ENCODE measurements at places on chromosomes 7 and 10.

GRCh38 chr10:43253461-43254198, 13.2 kb downstream of the RASGEF1A start:
- ATAC-seq: no peak

GRCh38 chr7:18356191-18356645, 139.3 kb upstream of the HDAC9 start:
- peak; percentile 37 for ATAC-seq

- ATAC-seq: no peak
These were observed 146.5 kb downstream of the CSTF2T start for GRCh38 chr10:51552879-51553278.

- no peak for ATAC-seq
These were observed 175.9 kb downstream of the EVX1 start for GRCh38 chr7:27418541-27418940.

DNA sequence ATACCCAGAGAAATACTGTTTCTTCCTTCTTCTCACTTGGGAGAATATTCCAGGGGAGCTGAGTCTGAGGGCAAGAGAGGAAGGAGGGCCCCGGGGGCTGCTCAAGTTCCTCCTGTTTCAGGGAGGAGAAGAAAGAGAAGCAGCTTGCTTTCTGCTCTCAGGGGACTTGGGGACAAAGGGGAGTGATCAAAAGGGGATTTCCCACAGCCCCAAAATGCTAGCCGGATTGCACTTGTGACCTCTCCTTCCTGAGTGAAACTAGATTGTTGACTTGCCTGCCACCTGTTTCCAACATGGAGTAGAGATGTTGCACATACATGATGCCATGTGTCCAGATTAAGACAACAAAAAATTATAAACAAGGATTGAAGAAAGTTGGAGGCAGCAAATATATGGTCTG, 28.7 kb upstream of the PDCD4 start:
- peak; percentile 89 for ATAC-seq

GRCh38 chr7:28678431-28678965, 266.2 kb downstream of the CREB5 start:
- no peak for ATAC-seq

DNA sequence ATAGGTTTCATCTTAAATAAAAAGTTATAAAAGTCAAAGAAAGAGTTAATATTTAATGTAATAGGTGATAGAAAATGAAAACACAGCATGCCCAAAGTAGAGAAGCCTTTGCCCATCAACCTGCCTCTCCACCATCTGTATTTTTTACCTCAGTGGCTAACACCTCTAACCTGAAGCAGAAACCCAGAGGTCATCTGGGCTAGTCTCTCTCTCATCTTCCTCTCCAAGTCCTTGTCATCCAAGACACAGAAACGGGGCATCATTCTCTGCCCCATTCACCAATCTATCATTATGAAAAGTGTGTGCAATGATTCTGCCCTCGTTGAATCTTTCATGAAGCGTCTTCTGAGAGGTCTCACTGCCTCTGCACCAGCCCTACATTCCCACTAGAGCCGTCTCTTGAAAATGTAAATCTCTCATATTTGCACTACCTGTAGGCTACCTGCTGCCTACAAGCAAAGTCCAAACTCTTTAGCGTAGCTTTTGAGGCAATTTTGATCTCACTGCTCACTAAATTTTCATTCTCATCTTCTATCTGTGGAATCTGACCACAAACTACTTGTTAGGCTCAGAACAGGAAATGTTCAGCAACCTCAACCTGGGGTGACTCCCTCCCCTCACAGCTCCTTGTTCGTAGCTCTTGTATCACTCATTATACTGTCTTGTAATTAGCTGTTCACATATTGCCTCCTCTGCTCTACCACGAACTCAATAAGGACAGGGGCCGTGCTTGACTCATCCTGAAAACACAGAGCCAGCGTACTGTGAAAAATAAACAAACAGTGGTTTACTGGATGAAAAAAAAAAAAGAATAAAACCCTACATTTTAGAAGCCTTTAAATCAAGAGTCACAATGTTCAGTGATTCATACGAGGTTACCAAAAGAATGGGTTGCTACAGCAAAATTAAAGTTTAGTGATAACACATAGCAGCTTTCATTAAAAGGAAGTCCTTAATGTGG, 83.1 kb downstream of the CTNNA3 start:
- peak; percentile 99 for ATAC-seq

DNA sequence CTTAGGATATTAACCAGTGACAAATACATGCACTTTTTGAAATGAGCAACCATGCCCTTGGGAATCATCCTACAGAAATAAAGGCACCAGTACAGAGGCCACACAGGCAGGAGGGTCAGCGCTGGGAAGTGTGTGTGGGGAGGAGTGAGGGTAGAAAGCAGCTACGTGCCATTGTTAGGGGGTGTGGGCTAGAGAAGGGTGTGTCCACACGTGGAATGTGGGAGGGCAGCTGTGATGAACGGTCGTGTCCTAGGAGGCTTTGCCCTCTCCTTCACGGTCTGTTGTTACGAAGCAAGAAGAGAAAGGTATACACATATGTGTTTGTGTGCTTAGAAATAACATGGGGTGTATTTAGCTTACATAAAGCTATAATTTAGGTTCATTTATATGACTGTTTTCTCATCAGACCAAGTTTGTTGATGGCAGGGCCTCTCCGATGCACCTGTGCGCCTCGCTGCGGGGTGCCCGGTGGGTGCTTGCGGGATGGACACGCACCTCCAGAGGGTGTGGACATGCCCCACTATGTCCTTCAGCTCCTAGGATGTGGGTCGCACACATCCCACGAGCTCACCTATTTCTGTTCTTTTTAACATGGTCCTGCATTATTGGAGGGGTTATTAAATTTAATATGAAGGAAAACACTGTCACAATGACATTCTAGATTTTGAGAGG, 16.9 kb upstream of the GET4 start:
- no peak for ATAC-seq

GRCh38 chr7:65968256-65969185, 13.5 kb downstream of the GUSB start:
- no peak for ATAC-seq

- ATAC-seq: no peak
These were observed 60.0 kb downstream of the EVX1 start for GRCh38 chr7:27302590-27302989.

DNA sequence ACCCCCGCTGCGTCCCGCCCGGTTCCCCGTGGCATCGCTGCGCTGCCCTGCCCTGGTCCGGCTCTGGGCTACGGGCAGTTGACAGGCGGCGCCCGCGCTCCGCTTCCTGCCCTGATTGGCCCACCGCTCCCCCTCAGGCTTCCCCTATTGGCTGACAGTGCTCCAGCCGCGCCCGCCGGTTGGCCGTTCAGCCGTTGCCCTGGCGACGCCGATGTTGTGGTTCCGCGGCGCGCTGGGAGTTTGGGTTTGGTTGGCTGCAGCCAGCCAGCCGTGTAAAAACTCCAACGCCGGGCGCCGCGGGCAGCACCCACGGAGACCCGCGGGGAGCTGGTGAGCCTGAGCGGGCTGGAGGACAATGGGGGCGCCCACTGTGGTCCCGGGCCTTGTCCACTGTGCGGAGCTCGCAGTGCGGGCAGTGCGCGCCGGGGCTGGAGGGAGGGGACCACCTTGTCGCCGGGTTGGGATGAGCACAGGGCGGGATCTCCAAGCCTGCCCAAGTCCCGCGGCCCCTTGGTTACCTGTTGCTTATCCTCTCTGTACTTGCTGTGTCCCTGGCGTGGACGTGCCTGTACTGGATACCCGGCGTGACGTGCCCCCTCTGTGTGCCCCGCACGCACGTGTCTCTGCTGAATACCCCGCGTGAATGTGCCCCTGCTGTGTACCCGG, at the start of gene C7orf57:
TSS of gene C7orf57 (plus strand) at position 243 of the 666 bp plus-strand sequence. CDS start 766 bp downstream, outside the sequence.
- ATAC-seq: peak; percentile 100

GRCh38 chr7:103803631-103804030, 185.8 kb downstream of the RELN start:
- ATAC-seq: no peak

DNA sequence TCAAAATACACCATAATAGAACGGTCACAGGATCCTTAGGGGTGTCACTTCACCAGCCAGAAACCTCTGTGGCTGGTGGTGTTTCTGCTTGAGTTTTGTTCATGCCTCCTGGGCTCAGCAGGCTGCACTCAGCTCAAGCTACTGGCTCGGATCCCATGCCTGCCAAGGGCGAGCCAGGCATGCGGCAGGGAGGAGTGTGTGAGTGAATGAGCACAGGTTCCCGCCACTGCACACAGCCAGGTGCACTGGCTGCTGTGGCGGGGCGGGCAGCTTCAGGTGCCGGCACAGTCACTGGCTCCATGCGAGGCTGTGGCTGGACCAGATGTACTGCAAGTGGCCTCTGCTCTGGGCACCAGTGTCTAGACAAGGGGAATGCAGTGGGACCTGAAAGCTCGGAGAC, 29.5 kb downstream of the CLDN12 start:
- ATAC-seq: no peak

GRCh38 chr7:12549106-12549505, 21.4 kb upstream of the SCIN start:
- ATAC-seq: no peak

- no peak for ATAC-seq
These were observed 40.7 kb upstream of the SPDYE3 start for GRCh38 chr7:100266576-100267354.

GRCh38 chr10:15209827-15210509, 41.5 kb upstream of the NMT2 start:
- peak; percentile 77 for ATAC-seq

- no peak for ATAC-seq
These were observed 508.8 kb downstream of the CCSER2 start for GRCh38 chr10:84837041-84837812.

- ATAC-seq: no peak
These were observed 1.3 kb upstream of the SPOCK2 start for GRCh38 chr10:72089618-72090017.

GRCh38 chr7:103871473-103871872, 118.0 kb downstream of the RELN start:
- no peak for ATAC-seq

GRCh38 chr10:78634389-78634815, 434.4 kb upstream of the ZMIZ1 start:
- ATAC-seq: no peak

DNA sequence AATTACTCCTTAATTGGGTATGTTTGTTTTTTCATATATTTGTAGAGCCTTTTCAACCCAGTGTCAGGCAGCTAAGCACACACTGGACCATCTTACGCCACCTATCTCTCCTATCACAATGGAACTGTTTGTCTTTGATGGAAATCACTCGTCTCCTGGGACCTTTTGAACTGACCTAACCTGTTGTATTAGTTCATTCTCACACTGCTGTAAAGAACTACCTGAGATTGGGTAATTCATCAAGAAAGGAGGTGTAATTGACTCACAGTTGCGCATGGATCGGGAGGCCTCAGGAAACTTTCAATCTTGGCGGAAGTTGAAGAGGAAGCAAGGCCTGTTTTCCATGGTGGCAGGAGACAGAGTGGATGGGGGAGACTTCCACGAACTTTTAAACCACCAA, 182.0 kb downstream of the TCERG1L start:
- no peak for ATAC-seq

DNA sequence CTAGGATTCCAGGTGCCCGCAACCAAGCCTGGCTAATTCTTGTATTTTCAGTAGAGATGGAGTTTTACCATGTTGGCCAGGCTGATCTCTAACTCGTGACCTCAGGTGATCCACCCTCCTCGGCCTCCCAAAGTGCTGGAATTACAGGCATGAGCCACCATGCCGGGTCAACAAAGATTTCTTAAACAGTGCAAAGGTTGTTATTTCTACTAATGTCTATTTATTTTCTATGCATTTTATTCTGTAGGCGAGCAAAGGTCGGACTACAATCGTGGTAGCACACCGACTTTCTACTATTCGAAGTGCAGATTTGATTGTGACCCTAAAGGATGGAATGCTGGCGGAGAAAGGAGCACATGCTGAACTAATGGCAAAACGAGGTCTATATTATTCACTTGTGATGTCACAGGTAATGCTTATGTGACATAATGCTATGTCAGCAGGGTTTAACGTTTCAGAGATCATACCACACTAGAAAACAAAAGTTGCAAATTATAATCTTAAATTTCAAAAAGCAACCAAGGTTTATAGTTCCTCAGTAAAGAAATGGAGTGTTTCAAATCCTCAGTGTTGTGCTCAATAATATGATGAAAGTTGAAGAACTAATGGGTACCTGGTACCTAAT, 65.9 kb downstream of the ABCB5 start:
- no peak for ATAC-seq

DNA sequence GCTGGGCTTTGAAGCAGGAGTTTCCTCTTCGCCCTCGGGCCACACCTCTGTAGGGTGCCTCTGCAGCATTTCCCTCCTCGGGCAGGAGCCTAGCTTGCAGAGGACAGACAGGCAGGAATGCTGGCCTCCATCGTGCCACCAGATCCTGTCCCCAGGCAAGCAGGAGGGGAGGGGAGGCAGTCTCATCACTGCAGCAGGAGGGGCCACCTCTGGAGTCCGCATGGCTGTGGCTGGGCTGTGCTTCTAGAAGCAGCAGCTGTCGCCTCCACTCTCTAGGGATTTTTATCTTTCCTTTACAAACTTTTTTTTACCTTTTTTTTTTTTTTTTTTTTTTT, 181.4 kb downstream of the CUX1 start:
- no peak for ATAC-seq
